RCC 7860 (cell line): ENCODE measurements at places on chromosomes 11 and 22.

DNA sequence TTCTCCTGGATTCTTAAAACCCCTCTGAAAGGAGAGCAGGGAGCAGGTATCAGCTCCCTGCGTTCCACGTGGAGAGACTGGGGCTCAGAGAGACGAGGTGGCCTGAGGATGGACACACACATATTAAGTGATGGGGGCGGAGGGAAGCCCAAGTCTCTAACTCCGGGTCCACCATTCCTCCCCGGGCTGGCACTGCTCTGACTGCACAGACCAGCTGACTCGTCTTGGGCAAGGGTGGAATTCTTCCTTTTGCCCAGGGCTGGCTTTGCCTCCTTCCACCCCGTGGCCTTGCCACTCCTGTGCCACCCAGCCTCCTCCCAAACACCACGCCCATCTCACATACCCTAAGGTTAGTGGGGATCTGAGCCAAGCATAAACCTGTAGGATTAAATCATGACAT, 65.0 kb downstream of the BUD13 start:
- DNase-seq = no peak

DNA sequence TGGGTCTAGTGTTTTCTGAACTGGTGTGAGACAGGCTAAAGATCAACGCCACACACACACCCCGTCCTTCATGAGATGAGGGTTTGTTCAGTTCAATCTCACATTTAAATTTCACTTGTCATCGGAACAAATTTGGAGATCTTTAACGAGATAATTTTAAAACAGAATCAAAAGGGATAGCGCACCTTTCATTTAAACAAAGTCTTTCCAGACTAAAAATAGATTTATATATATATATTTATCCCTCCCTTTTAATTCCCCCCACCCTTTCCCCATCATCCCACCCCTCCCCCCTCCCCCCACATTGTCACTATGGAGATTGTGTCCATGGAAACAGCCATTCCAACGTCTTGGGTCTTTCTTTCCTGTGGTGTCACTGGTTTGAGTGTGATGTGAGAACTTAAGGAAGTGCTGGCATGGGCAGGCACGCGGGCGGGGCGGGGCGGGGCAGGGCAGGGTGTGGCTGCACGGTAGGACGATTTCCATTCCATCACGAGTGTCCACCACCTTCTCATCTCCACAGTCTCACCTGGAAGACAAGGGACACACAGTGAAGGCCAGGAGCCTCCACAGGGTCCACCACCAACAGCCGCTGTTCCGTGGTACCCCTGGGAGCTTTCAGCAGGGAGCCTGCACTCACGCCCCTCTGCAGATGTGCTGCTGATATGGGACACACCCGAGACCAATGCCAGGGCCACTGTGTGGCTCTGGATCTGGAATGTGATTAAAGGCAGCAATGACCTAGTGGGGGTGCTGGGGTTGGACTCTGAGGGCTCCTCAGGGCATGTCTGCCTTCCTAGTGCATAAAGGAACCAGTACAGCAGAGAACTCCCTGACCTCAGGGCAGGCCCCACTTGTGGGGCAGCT, 30.5 kb upstream of the CYP2D6 start:
- DNase-seq = no peak

DNA sequence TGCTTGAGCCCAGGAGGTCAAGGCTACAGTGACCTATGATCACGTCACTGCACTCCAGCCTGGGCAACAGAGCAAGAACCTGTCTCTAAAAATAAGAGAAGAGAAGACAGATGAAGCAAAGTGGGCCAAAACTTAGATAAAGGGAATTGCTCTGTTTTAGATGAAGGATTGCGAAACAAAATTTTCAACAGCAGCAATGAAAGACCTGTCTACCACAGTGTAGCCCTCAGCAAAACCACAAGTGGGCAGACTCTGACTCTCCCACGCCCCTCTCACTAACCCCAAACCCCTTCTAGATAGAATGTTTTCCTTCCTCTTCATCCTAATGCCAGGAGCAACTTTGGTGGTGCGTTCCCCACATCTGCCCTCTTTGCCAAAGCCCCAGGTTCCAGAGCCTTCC, 105.6 kb upstream of the ALDH3B2 start:
- no peak for DNase-seq

DNA sequence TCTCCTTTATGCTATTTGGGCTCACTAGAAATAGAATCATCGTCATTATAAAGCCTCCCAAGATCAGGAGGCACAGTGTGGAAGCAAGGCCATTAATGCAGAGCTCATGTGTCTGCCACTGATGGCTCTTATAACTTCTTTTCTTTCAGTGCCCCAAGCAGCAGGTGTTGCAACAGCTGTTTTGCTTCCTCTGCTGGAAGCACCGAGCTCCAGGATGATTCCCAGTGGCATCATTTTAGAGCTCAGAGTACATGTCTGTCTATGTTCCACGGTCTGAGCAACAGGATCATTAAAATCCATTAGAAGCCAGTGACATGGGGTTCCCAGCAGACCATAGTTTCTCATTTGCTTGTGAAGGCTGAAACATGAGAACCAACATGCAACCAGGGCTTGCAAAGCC, 803.0 kb upstream of the FAT3 start:
- DNase-seq = no peak

DNA sequence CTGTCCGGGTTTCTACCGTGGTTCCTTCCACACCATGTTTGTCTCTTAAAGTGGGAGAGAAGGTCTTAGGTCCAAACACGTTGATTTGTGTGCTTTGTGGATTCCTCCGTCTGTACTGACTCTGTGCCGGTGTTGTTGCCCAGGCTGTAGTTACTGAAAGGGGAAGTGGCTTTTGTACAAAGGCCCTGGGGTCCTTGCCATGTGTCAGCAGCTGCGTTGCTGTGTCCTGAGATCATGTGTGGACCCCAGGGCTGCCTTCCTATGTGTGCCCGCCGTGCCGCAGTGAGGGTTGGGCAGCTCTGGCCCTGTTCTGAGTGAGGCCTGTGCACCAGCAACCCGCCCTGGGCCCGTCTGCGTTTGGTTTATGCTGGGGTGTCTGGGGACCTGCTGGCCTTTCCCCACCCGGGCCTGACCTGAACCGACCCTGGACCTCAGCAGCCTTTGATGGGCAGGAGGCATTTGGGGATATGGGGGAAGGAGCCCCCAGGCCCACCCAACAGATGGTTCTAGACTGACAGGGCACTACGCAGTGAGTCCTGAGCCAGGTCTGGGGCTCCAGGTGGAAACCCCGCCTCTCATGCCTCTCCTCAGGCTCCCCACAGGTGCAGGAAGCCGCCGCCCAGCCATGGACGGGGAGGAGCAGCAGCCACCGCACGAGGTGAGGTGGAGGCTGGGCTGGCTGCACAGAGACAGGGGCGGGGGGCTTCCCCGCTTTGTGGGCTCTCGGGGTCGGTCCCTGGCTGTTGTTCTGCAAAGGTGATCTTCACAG, 6.9 kb downstream of the TRABD start:
- no peak for DNase-seq

- no peak for DNase-seq
These were observed 16.6 kb downstream of the IL10RA start for GRCh38 chr11:118002541-118003423.

DNA sequence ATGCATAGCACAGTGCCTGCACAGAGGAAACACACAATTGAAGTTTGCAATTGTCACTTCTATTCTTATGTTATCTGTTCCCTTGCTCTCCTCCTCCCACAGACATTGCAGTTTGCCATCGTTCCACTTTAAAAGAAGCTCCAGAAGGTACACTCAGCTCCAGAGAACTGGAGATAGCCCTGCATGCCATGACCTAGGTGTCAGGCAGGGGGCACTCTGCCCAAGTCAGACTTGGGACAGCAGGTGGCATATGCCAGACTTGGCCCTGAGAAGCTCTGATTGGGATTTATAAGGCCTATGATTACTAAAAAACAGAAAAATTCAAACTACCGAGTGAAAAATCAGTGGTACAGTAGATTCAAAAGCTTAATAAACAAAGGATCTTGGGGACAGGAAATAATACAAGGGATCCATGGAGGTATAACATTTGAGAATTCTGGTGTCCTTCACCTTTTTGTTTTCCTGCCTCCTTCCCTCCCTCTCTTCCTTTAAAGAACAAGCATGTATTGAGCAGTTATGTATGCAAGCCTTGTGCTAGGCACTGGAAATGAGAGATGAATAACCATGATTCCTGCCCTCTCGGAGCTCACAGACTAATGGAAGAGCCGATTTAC, 40.0 kb downstream of the TENM4 start:
- DNase-seq = peak; percentile 7

DNA sequence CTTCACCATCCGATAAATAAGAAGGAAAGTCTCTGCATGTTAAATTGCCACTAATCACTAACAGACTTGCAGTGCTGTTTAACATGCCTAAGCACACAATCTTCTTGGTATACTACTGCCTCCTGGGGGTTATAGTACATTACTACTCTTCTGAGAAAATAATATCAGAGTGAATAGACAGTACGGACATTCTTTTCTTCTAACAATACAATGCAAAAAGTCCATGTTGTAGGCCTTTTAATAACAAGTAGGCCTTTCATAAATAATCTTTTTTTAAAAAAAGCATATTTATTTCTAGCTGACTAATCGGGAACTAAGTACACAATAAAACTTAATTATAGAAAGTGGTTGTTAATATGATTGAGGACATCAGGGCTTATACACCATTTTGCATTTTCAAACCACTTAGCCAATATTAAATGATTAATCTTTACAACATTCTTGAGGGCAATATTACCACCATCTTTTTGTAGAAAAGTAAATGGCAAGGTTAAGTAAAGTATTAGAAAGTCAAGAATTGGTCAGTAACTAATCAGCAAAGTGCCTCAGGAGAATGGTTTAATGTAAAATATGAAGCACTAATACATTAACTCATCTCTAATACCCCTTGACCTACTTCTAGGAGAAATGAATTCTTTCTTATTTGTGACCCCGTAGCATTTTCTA, 84.7 kb downstream of the TTC28 start:
- peak; percentile 45 for DNase-seq

DNA sequence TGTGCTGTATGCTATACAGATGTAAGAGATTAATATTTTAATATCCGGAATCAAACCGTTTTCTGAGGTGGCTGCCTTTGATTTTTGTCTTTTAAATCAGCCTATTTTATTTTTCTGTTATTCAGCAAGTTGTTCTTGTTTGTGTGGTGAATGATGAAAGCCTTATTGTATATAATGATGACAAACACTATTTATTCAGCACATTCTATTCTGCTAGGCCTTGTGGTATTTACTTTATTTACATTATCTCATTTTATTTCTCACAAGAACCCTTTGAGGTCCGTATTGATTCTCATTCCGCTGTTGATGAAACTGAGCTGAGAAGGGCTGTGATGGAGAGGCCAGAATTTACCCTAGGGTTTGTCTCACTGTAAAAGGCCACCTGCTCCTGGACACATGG, 40.5 kb downstream of the KREMEN1 start:
- DNase-seq = no peak

GRCh38 chr11:110329445-110329844, 33.0 kb upstream of the RDX start:
- no peak for DNase-seq

- DNase-seq = no peak
These were observed 39.4 kb upstream of the CLTCL1 start for GRCh38 chr22:19330865-19331418.

DNA sequence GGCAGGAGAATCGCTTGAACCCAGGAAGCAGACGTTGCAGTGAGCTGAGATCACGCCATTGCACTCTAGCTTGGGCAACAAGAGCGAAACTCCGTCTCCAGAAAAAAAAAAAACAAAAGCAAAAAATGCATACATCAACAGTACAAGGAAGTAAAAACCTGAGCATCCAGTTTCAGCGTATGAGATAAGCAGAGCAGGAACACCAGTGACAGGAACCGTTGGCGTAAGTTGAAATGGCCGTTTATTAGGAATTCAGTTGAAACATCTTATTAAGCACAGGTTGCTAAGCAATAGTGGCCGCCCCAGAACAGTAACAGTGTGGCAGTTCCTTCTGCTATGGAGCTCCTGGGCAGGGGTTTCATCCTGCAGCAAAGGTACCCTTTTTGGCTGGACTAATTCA, 4.0 kb upstream of the L3MBTL2 start:
- no peak for DNase-seq

GRCh38 chr11:94525546-94526324, 13.5 kb downstream of the C11orf97 start:
- DNase-seq = no peak

DNA sequence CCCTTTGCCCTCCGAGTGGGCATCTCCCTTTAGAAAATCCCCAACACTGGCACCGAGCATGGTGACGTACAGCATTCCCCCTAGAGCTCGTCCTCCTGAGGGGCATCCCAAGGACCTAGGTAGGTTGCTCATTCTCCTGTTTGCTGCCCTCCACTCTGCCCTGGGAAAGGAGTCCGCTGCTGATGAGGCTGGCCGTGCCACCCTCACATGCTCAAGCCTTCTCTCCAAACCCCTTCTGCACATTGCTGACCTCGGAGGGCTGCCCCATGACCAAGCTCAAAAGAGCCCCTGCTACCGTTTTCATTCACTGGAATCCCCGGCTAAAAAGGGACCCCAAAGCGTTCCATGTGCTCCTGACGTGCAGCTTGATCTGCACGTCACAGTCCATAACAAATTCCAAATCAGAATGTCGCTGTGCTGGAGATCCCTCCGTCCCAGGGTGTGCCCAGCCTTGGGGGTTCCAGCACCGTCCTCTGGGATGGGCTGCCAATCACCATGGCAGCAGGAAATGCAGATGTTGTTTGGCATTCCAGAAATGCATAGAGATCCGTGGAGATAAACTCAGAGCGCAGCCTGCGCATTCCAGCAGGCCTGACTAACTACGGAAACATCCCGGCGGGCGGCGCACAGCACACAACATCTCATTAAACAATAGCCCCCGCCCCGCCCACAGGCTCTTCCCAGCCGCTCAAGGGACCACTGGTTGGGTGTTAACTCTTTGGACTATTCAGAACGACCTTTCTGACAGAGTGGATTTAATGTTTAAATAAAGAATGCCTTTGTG, 26.3 kb upstream of the GNB1L start:
- peak; percentile 97 for DNase-seq

GRCh38 chr11:16468735-16469453, 112.5 kb upstream of the SOX6 start:
- no peak for DNase-seq

DNA sequence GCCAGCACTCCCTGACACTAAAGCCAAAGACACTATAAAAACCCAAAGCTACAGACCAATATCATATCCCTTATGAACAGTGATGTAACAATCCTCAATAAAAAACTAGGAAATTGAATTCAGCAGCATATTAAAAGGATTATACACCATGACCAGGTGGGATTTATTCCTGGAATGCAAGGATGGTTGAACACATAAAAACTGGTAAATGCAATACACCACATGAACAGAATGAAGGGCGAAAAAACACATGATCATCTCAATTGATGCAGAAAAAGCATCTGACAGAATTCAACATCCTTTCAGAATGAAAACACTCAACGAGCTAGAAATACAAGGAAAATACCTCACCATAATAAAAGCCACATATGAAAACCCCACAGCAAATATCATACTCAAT, 31.3 kb downstream of the OSBP start:
- no peak for DNase-seq
